Stimulated activated CD8-positive, alpha-beta memory T cell treated with anti-CD3 and anti-CD28 coated beads, Interleukin-2, amount 100 ng/mL, for 1 hour (primary cell): ENCODE measurements at places on chromosomes 12 and 14.

DNA sequence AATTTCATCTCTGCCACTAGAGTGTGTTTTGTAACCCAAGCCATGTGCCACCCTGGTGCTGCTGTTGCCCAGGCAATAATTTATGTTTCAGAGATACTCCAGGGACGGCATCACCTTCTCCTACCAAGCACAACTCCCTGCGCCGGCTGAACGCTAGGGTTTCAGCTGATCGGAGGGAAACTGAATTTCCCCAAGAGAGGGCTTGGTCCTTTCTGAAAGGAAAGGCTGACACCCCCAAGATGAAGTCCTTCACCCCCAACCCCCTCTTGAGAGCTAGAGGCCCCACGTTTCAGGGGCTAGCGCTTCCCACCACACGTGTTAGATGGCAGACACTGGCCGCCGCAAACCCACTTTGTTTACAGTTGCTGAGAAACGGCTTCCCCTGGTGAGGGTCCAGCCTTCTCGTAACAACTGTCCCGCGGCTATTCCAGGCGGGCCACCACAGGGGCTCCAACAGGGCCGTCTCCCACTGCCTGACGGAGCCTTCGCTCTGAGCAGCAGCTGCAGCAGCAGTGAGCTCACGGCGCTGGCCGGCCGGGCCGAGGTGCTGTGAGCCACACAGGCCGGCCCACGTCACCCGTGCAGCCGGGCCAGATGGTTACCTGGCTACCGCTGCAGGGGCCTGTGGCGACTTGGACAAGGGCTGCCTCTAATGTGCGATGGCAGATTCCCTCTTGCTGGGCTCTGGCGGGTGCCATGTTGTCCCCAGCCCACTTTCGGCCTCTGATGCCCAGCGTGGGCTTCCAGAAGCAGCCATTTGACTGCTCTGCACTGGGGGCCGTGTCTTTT is 66.4 kb downstream of the TESC start:
- DNase-seq, result no peak

GRCh38 chr12:88935856-88936255 is 355.6 kb upstream of the KITLG start:
- DNase-seq, result no peak

DNA sequence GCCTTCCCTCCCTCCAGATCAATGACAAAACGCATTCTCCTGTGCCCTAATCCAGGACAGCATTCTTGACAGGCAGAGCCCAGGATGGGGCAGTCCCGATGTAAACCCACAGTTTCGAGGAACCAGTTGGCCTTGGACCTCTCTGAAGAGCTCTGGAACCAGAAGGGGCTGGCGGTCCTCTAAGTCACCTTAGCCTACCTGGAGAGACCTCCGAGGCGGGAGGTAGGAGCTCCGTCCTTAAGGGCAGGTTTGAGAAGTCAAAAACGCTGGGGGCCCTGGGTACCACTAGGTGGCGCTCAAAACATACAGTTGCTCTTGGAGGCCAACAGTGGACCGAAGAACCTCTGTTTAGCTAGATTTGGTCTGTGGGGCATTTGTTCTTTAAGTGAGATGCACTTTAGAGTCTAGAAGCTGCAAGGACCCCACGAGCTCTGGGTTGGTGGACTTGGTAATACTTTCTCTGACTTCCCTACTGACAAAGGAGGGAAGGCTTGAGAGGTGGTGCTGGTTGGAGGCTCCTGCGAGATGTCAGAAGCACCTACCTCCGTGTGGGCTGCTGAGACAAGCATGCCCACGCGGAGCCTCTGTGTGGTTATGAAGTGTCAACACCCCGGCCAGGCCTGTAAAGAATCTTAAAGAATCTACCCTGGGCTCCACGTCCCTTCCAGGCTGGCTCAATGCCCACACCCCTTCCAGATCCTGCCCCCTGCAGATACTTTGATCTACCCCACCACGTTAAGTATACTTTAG is 74.8 kb upstream of the CHST11 start:
- DNase-seq, result peak; percentile 61

DNA sequence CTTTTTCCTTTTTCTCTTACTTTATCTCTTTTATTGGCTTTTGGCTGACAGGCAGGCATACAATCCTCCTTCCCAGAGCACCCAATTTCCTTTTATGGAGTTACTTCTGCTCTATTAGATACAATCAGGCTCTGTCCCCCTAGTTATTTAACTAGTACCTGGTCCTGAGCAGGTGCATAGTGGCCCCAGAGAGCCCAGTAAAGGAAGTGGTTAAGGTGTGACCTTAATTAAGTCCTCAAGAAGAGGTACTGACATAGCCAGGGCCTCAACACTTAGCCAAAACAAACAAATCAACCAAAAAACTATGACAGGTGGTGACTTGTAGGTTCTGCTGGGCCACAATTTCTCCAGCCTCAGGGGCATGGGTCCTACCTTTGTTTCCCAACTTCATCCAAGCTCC is 82.9 kb downstream of the CCDC60 start:
- no peak for DNase-seq

DNA sequence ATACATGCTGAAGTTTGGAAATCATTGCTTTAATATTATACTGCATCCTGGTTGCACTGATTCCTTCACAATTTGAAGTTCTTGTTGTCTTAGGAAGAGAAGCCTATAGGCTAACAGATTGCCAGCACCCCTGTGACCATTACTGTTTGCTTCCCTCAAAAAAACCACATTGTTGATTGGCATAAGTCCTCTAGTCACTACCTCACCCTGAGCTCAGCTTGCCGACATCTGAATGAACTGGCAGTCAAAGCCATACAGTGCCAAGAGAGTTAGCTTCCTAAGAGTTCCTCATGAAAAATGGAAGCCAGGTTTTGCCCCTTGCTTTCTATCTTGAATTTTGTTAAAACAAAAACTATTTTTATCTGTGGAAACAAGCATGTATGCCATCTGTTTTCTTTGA is 276.1 kb downstream of the SYT1 start:
- DNase-seq, result no peak

GRCh38 chr12:2395354-2395977 is 342.7 kb downstream of the CACNA1C start:
- no peak for DNase-seq

GRCh38 chr14:82029038-82029437 is 495.4 kb upstream of the SEL1L start:
- DNase-seq, result no peak

DNA sequence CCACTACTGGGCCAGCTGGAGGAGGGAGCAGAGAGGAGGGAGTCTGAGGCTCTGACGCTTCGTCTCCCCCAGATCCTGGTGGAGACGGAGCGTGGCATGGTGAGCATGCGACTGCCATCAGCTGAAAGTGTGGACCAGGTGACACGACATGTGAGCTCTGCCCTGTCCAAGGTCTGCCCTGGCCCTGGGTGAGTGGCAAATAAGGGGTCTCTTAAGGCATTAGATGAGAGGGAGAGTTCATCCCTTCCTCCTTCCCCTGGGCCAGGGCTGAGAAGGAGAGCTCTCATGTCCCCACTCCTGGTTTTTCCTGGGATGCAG is 2.5 kb downstream of the CARMIL3 start:
- DNase-seq, result no peak

DNA sequence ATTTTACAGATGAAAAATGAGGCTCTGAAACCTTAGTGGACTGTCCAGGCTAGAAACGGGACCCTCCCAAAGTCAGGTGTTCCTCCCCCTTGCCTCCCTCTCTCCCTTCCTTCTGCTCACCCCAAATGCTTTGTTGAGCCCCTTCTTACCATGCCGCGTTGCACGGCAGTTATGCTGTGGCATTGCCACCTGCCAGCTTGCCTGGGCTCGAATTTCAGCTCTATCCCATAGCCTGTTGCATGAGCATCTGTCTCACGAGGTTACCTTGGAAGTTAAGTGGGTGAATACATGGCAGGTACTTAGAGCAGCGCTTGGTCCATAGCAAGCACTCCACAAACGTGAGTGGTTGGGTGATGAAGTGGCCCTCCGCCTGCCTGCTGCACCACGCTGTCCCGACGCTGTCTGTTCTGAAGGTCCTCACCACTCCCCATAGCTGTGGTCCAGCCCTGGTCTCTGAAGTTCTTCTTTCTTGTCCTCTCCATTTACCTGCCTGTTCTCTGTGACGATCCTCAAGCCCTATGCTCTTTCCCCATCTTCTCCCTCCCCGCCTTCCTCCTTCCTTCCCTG is 269.9 kb downstream of the CACNA1C start:
- DNase-seq, result no peak

- no peak for DNase-seq
Measured at GRCh38 chr14:65415613-65416012, 3.1 kb downstream of the FUT8 start.

DNA sequence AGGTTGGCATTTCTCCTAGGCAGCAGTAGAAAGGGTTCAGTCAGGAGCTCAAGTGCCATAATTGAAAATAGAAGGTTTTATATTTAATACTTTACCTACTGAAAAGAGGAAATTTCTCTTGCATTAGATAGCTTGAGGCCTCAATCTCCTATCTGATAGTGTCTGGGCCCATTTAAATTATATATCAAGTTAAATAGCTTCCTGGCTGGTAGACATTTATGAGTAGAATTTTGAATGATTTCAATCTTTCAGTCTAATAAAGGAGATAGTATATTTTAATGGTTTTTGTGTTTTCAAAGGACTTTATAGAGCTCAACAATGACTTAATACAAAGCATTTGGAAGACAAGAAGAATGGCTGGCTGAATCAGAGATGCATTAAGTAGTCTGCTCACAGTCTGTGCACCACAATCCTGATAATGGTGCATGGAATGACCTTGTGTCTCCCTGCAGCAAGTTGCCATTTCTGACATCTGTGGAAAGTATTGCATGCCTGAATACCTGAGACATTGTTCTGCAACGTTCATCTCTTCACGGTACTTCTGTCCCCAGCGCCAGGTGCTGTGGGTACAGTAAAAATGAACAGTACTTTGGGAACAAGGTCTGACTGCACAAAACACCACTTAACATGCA is 974.1 kb downstream of the TMTC2 start:
- DNase-seq, result no peak

DNA sequence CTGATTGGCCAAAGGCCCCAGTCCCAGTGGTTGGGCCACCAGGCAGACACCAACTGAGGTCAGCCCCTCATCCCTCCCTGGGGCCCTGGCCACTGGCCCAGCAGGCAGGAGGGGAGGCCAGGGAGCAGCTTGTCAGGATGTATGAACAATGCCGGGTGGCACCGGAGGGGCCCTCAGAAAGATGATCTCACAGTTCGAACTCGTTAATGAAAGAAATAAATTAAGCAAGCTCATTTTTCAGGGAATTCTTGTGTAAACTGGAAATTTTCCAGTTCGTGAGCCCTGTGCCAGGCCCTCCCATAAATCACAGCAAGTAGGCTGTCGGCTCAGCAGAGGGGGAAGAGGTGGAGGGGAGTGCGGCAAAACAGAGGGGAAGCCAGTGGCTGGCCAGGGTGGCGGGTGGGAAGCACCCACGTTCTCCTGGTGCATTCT is 177.0 kb upstream of the VASH1 start:
- DNase-seq, result no peak
